ENCODE measurements at places on chromosomes 1 and 21. TPM values are rescaled to one million over a fixed set of nuclear protein-coding genes. Genes with fewer than 3 reads are reported as not detected.

GRCh38 chr1:94544706-94545490 is 3.3 kb upstream of the F3 start:
- DNase-seq = no peak

- no peak for DNase-seq
Measured at GRCh38 chr1:201876148-201876818, 12.4 kb upstream of the SHISA4 start.

DNA sequence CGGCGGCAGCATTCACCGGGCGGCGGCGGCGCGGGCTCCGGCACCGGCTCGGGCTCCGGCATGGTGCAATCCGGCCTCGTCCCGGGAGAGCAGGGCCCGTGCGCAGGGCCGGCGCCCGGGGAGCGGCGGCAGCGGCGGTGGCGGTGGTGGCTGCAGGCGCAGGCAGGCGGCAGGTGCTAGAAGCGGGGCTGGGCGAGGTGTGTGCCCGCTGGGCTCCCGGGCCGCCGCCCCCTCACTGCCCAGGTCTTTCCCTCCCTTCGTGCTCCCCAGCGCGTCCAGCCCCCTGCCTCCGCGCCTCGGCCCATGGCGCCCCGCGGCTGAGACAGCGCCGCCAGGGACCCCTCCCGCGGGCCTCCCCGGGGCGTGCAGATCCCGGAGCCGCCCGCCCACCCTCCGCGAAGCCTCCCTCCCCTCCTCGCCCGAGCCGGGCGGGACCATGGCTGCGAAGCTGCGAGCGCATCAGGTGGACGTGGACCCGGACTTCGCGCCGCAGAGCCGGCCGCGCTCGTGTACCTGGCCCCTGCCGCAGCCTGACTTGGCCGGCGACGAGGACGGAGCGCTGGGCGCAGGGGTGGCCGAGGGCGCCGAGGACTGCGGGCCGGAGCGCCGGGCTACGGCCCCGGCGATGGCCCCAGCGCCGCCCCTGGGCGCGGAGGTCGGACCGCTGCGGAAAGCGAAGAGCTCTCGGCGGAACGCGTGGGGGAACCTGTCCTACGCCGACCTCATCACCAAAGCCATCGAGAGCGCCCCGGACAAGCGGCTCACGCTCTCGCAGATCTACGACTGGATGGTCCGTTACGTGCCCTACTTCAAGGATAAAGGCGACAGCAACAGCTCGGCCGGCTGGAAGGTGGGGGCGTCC is 492 bp downstream of the FOXO6 start:
- peak; percentile 49 for DNase-seq

Gene PEX10
- total RNA-seq = 17.1 TPM

Gene CD1C
- total RNA-seq = 0.65 TPM

- peak; percentile 69 for DNase-seq
Measured at GRCh38 chr1:27142464-27142863, 12.5 kb downstream of the SLC9A1 start.

GRCh38 chr21:43809853-43810504 is 20.6 kb downstream of the RRP1 start:
- no peak for DNase-seq

All from activated CD8-positive, alpha-beta T cell treated with anti-CD3 and anti-CD28 coated beads for 36 hours (primary cell).